ENCODE measurements at places on chromosomes 12 and 14. TPM values are rescaled to one million over a fixed set of nuclear protein-coding genes. Genes with fewer than 3 reads are reported as not detected.

CCDC91 gene
- 25.0 TPM for total RNA-seq

MARS1 gene
- total RNA-seq = 125 TPM

AQP6 gene
- total RNA-seq = not detected

TCTN2 gene
- total RNA-seq = 12.8 TPM
